ENCODE measurements at places on chromosomes 2 and 18. TPM values are rescaled to one million over a fixed set of nuclear protein-coding genes. Genes with fewer than 3 reads are reported as not detected.

SIGLEC15 gene
- 0.42 TPM for total RNA-seq

DNA sequence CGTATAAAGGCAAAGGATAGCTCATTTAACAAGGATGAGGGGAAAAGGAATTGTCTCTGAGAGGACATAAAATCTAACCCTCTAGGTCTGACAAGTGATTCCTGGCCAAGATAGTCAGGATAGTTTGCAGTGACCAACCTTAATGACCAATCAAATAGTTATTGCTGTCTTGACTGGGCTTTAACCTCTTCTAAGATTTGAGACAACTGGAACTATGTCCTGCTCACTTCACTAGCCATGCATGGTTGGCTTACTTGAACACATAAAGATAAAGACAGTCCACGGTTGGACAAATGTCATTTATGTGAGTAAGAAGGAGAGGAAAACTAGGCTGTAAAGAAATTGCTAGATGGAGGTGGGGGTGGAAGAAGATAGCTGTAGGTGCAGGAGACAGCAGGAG, 53.8 kb downstream of the SCN1A start:
- H3K4me1 ChIP-seq, result no peaks in the 10 kb centered on the region
- no peaks in the 10 kb centered on the region for H3K27me3 ChIP-seq
- H3K27ac ChIP-seq, result no peak overlapping the region
- no peak for DNase-seq

DNA sequence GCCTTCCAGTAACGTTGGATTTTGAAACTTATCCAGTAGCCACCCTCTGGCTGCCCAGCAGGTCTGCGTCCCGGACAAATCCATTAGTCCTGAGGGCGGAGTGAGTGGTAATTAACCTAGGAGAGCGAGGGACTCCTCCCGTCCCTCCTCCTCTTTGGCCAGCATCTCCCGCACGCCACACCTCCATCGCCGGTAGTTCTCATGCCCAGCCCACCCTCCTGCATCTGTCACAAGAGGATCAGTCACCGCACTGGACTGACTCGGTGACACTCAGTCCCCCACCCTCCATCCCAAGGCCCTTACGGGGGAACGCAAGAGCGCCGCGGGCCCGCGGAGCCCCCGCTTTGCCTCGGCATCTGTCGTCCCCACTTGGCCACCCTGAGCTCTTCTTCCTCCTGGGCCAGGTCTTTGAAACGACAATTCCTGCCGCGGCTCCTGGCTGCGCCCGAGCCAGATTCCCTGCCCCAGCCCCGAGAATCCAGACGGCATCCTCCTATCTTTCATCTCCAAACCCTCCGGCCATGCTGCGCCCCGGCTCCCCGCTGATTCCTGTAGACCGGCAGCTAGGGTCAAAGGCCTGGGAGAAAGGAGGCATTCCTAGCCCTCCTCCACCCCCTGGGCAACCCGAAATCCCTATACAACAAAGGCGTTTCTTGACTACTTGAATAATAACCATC, 77.5 kb downstream of the EIF2AK3 start:
- no peak overlapping the region for H3K4me3 ChIP-seq
- H3K27ac ChIP-seq, result no peak overlapping the region
- no peaks in the 10 kb centered on the region for H3K27me3 ChIP-seq
- no peaks in the 10 kb centered on the region for H3K4me1 ChIP-seq

DNA sequence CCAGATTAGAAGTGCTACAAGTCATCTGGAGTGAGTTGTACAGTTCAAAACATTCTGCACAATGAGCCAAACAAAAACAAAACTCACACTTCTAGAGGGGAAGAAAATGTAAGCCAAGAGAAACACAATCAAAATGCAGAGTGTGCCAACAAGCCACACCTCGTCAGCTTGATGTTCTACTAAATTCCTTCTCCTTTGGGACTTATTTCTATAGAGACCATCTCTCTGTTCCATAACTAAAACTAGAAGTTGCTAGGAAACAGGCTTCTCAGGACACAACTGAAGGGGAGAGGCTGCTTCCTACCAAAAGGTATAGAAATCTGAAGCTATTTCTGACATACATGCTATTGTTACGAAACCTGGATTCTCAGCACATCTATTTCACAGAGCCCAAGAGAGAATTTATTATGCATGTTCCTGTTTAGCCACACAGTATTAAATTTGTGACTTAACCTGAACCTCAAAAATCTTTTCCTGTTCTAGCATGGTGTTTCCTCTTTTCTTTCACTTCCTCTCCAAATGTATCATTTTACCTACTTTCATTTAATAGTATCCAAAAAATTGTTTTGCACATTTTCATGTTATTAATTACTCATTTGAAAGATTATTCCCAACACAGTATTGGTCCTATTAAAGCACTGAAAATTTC, 211.4 kb upstream of the CCDC150 start:
- DNase-seq, result no peak
- H3K4me1 ChIP-seq, result no peaks in the 10 kb centered on the region
- H3K36me3 ChIP-seq, result no peaks in the 10 kb centered on the region
- H3K27ac ChIP-seq, result no peak overlapping the region
- H3K27me3 ChIP-seq, result no peaks in the 10 kb centered on the region
- H3K4me3 ChIP-seq, result no peak overlapping the region

GRCh38 chr2:237244178-237244577, 158.5 kb downstream of the COPS8 start:
- H3K27ac ChIP-seq, result no peak overlapping the region
- DNase-seq, result no peak
- no peak overlapping the region for H3K4me3 ChIP-seq
- H3K4me1 ChIP-seq, result no peaks in the 10 kb centered on the region
- no peaks in the 10 kb centered on the region for H3K27me3 ChIP-seq

DNA sequence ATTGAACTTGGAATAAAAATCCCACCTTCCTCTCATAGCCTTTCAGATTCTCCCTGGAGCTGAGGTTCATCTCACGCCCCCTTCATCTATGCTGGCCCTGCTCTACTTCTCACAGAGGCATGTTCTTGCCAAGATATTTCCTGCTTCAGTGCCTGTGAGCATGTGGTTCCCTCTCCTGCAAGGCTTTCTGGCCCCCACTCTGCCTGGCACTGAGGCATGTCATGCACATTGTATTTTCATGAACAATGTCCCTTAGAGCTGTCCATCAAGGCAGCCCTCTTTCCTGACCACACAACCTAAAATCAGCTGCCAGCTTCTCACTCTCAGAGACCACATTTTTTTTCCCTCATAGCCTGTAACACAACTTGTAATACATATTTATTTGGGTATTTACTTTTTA, 18.0 kb upstream of the HK2 start:
- DNase-seq, result no peak
- no peak overlapping the region for H3K27ac ChIP-seq
- no peaks in the 10 kb centered on the region for H3K27me3 ChIP-seq
- no peak overlapping the region for H3K4me3 ChIP-seq
- H3K4me1 ChIP-seq, result no peaks in the 10 kb centered on the region

- no peaks in the 10 kb centered on the region for H3K36me3 ChIP-seq
- no peak overlapping the region for H3K4me3 ChIP-seq
- H3K27me3 ChIP-seq, result no peaks in the 10 kb centered on the region
- no peak for DNase-seq
- no peak overlapping the region for H3K27ac ChIP-seq
Measured at GRCh38 chr2:1884933-1885580, 140.7 kb upstream of the PXDN start.

DNA sequence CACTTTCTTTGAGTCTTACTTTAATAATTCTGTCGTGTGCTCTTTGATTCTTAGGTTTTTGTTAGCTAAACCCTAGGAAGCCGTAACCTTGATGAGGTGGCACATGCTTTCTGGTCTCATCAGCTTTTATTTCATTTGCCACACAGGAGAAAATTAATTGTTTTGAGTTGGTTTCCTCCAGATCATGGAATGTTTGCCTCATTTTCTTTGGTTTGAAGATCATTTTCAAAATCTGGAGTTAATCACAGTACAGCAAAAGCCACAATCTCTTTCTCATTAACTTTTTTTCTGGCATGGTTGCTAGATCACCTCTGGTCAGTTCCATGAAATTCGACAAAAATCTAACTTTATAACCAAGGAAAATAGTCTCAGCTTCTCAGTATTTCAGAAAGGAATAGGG, 182.9 kb downstream of the MYO1B start:
- H3K4me3 ChIP-seq, result no peak overlapping the region
- H3K27me3 ChIP-seq, result no peaks in the 10 kb centered on the region
- no peak for DNase-seq
- H3K36me3 ChIP-seq, result peaks cover 1% of the 10 kb centered on the region

GRCh38 chr18:13587001-13587400, 139.4 kb downstream of the FAM210A start:
- no peaks in the 10 kb centered on the region for H3K36me3 ChIP-seq
- no peak overlapping the region for H3K4me3 ChIP-seq
- DNase-seq, result no peak
- H3K27ac ChIP-seq, result no peak overlapping the region
- no peaks in the 10 kb centered on the region for H3K27me3 ChIP-seq

All from liver (tissue), 10 donors.